ENCODE measurements at places on chromosomes 3 and 15.
A peak's percentile ranks its signal among the peaks of the same experiment; 100 is the strongest.

GRCh38 chr15:101702077-101702476, 22.2 kb downstream of the TARS3 start:
- DNase-seq, result no peak

DNA sequence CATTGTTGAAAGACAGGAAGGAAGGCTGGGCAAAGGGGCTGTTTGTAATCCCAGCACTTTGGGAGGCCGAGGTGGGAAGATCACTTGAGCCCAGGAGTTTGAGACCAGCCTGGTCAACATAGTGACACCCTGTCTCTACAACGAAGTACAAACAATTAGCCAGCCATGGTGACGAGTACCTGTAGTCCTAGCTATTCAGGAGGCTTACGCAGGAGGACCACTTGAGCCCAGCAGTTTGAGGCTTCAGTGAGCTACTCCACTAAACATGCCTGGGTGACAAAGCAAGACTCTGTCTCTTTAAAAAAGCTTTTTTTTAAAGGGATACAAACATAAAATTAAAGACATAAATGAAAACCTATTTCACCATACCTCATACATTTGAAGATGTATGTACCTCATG, 11.1 kb downstream of the SERP1 start:
- no peak for DNase-seq

DNA sequence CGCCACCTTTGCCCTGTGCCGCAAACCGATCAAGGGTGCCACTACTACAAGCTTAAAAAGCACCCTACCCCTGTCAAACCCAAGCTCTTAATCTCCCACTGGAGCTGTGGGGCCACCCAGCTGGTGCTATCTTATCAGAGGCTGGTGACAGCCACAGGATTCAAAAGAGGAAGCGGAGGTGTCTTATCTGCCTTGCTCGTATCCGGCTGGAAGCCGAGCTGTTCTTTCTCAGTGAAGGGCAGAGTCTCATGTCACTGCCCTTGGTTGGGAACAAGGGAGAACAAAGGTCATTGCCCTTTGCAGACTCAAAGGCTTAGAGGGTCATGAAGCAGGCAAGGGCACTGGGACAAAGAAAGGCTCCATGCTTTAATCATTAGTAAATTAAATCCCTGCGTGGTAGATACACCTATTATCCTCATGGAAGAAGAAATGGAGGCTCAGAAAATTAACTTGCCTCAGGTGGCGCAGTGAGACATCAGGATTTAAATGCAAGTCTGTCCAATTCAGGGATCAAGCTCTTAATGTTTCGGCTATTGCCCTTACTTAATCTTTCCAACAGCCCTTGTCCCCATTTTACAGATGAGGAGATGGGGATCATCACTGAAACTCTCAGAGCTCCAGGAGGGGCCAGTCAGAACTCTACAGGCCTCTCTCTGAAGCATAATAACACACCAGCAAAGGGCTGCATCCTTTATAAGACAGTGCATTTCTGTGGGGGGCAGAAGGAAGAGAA, 360.0 kb upstream of the PROK2 start:
- no peak for DNase-seq

DNA sequence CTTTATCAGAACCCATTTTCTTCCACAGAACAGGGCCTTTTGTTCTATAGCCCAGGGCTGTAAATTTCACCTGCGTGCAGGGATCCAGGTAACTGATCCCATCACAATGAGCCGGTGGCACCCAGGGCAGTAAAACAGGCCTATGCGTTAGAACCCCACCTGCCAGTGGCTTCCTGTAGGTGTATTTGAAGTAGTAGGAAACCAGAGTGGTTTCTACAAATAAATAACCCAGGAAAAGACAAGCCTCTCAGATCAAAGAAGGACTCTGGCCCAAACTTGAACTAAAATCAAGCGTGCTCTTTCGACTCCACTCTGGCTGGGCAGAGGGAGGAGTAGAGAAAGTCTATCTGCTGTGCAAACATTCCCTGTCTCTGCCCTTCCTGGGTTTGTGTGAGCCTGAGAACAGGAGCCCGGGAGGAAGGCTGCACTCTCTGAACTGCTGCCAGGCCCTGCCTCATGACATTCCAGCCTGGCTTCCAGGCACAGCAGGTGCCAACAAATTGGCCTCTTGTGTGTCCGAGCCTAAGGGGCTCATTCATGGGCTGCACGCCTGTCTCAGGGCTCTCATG, 77.7 kb downstream of the CEMIP start:
- DNase-seq, result peak; percentile 95

GRCh38 chr3:102441832-102442231, 7.0 kb downstream of the ZPLD1 start:
- no peak for DNase-seq

DNA sequence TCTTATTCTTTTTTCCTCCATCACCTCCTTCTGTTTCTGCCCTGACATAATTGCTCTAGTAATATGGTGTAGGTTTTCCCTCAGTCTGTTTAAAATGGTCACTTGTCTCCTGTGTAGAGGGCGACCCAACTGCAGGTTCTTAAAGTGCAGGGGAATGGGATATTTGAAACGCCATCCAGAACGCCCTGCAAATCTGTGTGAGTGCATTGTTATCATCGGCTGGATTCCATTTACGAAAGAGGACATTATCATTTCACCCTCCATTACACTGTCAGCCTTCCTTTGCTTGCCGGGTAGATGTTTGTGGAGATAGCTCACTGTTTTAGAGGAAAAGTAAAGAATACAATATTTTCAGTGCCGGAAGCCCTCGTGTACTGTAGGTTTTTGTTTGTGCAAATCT, 354.0 kb downstream of the LRTM1 start:
- DNase-seq, result no peak

GRCh38 chr3:185112186-185112585, 40.7 kb downstream of the C3orf70 start:
- no peak for DNase-seq

DNA sequence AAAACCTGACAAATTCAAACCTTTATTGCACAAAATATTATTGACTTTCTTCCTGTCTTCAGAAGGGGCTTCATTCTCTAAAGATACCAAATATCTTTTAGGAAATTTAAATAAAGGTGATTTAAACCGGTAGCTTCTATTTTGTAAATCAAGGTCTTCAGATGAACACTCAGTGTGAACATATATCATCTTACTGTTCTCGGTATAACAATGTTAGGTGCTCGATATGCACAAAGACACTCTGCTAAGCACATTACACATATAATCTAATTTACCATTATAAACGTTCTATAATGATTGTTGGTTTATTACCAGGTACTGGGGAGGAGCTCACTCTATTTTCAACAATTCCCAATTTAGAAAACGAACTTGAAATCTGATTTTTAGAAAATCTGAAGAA, 225.4 kb upstream of the AZI2 start:
- DNase-seq, result no peak

GRCh38 chr3:158295771-158296170, 185.9 kb downstream of the RSRC1 start:
- DNase-seq, result no peak

DNA sequence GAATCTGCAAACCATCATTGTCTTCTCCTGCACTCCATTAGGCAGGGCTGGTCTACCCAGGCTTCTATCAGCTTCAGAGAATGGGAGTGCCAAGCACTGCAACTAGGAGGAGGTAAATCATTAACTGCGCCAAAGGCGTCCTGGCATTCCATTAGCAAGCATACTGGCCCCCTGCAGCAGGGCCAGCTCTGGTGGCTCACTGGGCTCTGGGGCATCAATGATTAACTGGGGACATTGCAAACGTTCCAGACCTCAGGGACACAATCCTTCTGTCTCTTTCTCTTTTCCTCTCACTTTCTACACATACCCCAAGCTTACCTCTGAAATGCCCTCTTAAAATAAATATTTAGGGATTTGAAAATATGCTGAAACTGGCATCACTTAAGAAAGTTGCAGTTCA, 129.0 kb downstream of the MYLK start:
- DNase-seq, result no peak

DNA sequence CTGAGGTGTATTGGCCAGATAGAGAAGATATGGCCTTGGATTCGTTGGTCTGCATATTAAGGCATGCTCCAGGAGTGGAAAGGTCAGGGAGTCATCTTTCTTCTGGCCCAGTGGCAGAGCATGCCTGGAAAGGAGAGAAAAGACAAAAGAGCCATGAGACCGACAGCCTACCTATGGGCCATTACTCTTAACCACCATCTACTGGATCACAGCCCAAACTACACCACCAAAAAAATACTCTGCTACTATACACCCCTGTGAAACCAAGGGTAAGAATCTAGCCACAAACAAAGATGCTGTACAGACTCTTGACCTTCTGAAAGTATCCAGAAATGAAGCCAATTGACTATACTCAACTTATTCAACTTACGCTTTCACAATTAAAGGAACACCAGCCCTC, 96.1 kb upstream of the PLSCR5 start:
- no peak for DNase-seq

DNA sequence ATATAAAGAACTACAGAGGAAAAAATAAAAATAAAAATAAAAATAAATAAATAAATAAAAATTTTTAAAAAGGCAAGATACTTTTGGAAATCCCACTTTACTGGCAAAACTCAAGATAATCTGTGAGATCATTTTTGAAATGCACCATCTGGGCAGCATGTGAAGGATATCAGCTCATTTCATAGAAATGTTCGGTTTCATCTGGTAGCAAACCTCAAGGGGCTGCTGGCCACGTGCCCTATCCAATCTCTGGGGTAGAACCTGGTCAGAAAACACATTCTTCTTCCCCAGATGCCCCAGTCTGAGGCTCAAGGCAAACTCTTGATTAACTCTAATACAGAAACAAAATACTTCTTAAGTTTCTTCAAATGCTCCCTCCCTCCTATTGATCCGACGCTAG, 166.0 kb downstream of the FMN1 start:
- no peak for DNase-seq

DNA sequence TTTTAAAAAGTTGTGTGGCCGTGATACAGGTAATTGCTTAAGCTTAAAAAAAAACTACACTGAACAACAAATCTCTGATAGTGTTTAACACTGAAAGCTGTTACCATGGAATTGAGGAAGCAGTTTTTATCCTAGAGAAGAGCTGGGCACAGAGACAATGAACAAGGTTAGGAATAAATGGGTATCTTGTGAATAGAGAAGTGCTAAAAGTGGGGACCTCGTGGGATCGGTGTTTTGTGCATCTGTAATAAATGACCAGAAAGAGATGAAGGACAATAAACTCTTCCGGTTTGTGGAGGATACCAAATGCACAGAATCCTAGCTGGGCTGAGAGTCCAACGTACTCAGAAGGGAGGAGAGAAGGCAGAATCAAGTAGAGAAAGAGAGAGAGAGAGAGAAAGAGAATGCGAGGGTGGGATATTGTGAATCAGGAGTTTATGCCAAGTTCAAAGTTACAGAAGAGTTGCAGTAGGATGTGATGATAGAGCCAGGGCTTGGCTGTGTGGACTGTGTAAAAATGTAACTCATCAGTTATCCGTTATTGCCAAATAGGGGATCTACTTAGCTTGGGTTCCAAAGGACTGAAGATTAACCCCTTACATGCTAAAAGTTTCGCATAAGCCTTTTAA, 148.9 kb downstream of the IL20RB start:
- DNase-seq, result no peak

DNA sequence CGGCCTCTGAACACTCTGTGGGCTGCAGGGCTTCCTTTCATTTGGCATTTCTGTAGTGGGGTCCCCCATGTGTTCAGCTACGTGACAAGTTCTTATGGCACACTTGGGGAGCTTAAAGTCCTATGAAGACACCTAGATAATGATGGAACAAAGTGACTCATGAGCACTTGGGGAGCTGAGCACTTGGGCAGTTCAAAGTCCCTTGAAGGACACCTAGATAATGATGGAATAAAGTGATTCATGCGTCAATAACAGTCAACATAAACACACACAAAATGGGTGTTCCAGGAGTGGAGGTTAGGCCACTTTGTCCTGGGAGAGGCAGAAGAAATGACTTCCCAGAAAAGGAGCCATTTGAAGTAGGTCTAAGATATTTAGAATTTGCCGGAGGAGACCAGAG, 66.6 kb downstream of the LDHAL6B start:
- DNase-seq, result no peak

DNA sequence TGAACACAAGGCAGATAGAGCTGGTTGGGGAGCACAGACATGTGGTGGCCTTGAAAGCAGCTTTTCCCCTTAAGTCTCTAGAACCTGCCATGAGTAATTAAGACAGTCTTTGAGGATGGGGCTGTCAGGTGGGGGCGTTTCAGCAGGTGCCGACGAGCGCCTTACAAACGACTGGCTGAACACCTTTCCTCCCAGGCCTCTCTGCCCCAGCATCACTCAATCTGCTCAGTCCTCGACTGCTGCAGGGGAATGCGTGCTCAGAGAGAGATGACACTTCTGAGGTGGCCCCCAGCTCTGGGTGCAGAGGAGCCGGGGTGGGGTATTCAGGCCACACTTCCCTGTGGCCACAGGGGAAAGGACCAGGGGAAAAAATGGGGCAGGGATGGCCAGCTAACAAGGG, 8.1 kb upstream of the NCKIPSD start:
- no peak for DNase-seq

DNA sequence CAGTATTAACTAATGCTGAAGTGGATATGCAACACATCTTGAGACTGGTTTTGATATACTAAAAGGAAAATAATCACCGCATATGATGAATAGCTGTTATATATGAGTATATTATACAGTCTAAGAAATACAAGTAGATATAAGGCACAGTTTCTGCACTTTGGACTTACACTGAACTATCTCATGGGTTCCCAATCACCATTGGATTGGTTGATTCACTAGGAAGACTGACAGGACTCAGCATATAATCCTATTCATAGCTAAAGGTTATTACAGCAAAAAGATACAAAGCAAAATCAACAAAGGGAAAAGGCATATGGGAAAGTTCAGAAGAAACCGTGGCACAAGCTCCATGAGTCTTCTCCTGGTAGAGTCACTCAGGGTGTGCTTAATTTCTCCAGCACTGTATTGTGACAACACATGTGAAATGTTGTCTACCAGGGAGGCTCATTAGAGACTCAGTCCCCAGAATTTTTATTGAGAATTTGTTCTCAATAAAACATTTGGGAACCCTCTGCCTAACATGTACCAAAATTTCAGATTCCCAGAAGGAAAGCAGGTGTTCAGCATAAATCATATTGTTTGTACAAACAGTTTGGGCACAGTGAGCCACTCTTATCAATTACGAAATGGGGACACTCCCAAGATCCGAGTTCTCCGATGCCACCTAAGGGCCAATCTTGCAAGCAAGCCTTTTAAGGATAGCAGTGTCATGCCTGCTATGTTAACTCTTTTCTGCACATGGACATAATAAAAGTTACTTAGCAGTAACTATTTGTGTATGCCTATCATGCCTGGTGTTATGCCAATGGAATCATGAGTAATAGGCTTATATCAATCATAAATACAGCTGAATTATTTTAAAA, 26.8 kb downstream of the CMC1 start:
- peak; percentile 36 for DNase-seq

DNA sequence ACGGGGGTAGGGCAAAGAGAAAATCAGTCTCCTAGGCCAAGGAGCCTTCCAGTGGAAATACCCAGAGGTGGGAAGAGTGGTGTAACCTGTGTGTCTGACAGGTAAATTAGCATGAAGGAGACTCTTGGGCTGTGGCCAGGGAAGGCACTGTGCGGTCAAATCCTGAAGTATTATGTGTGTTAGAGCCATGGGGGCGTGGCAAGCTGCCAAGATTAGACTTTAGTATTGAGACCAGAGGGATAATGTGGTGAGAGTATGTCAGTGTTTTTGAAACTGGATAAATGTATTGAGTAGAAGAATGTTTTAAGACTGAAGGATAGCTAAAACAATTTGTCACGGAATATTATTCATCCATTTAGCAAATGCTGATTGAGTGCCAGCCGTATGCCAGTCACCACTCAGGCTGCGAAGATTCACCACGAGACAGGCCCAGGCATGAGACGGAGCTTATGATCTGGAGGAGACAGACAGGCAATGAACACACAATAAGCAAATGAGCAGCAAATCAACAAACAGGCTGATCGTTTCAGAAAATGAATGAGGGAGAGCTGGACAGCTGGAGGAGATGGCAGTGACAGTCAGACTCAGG, 445.9 kb downstream of the MCTP2 start:
- DNase-seq, result no peak

GRCh38 chr3:3556078-3556477, 243.2 kb upstream of the LRRN1 start:
- DNase-seq, result peak; percentile 26
